ENCODE measurements at places on chromosomes 2 and 18. TPM values are rescaled to one million over a fixed set of nuclear protein-coding genes. Genes with fewer than 3 reads are reported as not detected.

The SERPINE2 gene
- 3.1 TPM for total RNA-seq

- no peak for DNase-seq
Measured at GRCh38 chr2:218086478-218086877, 17.4 kb downstream of the RUFY4 start.

- no peak for DNase-seq
Measured at GRCh38 chr2:122300758-122301157, 545.3 kb downstream of the TSN start.

DNA sequence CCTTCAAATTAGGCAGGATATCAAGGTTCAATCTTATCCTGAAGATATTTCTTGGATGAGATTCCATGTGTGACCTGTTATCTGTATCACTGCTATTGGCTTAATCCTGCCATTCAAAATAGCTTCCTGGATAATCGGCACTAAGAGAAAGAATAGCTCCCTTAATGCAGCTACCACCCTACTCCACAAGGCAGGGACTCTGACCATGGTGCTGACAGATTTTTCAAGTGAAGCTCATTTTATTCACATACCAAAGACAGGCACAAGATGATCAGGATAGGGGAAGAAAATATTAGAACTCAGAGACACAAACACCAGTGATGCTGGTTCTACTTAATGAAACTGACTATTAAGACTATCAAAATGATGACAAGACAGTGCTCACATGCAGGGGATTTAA lies 74.9 kb downstream of the ORC4 start:
- no peak for DNase-seq

DNA sequence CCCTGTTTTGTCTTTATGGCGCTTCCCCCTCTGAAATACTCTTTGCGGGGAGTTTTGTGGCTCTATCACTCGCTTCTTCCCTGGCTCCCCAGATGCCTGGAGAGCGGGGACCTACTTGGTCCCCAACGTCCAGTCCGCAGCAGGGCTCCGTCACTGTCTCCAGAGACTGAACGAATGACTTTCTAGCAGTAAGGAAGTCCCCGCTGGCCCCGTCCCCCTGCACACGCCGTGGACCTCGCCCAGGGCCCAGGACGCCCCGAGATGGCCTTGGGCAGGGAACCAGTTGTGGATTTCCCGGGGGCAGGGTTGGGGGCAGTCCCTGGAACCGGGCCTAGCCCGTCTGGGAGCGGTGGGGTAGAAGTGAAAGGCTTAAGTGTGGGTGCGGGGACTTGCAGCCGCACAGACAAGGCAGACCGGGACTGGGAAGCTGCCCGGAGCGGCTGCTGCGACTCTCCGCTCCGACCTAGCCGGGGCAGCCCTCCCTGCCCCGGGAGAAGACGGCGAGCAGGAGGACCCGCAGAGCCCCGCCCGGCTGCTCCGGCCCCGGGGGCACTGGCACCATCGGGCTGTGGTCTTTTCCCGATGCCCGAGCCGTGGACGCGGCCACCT lies 821 bp upstream of the EPHA4 start:
- no peak for DNase-seq

DNA sequence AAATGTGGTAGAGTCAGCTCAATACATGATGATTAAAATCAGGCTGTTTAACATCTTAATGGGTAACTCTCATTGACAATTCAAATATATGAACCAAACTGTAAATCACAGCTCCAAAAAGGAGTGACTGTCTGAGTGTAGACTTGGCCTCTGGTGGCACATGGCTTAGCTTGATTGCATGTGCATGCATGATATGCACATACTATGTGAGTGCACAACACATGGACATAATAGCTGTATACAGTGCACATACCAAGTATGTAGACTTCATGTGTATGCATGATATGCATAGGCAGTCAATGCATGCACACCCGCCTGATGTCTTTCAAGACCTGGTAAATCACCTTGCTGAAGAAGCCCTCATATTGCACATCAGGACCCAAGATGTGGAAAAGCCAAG lies 252.0 kb upstream of the SOX11 start:
- no peak for DNase-seq

DNA sequence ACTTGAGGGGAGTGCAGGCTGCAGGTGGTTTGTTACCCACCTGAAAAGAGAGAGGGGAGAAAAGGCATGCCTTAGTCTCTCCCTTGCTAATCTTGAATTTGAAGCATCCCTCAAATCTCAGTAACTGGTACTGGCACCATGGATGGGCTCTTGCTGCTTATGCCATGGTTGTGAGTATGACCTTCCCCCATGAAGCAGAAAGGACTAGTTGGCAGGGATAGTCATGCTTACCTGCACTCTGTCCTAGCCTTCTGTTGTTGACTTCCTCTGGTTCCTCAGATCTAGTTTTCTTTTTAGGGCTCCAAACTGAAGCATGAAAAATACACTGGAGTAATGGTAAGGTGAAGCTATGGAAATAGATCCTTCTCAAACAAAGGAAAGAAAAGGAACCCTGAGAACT lies 191.2 kb downstream of the SPAG16 start:
- no peak for DNase-seq

The RAMP1 gene
- 17.6 TPM for total RNA-seq

The CD207 gene
- total RNA-seq: not detected

- DNase-seq: no peak
Measured at GRCh38 chr2:239300242-239300641, 100.6 kb downstream of the HDAC4 start.

The LBX2 gene
- total RNA-seq: 9.6 TPM

The STK36 gene
- total RNA-seq: 48.6 TPM

DNA sequence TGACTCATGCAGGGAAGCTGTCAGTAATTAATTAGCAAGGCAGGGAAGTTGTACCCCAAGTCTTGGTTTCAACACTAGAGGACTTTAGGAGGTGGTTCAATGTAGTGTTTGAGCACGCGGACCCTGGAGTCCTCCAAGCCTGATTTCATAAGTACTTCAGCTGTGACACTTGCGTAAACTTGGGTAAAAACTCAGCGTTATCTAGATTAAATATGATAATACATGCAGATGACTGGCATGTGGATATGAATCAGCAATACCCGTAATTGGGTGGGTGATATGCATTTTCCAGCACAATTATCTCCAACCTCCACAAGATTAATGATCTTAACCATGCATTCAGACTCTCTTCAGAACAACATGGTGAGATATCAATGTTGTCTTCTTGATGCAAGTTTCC lies 5.2 kb downstream of the UGT1A7 start:
- DNase-seq: no peak

DNA sequence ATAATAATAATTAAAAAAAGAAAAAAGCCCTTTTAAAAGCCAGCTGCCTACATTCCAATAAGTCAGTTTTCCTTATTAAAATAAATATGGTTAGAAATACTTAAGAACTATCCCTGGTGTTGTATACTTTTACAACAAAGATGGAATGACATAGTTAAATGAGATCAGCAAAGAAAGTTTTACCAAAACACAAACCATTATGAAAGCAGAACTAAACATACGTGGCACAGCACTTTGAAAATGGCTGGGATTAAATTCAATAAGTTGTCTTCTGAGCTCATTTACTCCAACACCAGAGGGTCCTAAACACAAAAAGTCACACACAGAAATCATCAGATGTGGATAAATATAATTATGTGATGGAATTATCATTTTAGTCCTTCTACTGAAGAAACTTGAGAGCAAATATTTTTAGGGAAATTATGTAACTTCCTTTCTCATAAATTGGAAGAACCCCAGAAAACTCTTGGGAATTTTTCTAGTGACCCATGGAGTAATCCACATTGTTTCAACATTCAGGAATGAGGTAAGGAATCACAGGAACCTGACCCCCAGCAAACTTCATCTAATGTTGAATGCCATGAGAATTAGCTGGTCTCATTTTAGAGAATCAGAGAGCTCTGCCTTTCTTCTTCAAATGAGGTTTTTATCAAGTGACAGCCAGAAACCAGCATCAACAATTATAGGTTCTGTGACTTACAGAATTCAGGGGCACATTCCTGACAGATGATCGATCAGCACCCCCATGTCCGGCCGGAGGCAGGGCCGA lies 11.5 kb upstream of the TMEM237 start:
- DNase-seq: no peak

DNA sequence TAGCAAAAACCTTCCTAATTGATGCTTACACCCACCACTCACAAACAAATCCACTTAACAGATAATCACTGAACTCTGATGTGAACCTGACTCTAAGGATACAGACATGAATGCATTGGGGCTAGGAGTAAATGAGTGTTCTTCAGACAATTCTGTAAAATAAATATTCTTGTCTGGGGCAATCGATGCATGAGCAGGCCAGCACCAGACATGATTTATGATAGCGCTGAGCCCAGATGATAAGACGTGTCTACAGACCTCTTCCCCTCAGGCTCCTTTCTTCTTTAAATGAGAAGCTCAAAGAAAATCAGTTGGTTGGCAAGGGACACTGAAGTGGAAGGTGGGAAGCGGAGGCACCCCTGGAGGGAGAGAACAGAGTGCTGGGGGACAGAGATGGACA lies 27.3 kb upstream of the BIN1 start:
- DNase-seq: no peak

GRCh38 chr2:74026687-74027241 lies 42.1 kb downstream of the TET3 start:
- DNase-seq: no peak

- DNase-seq: no peak
Measured at GRCh38 chr2:133819906-133820305, 251.6 kb upstream of the NCKAP5 start.

The ALLC gene
- not detected for total RNA-seq

The SERPINB7 gene
- total RNA-seq: not detected

DNA sequence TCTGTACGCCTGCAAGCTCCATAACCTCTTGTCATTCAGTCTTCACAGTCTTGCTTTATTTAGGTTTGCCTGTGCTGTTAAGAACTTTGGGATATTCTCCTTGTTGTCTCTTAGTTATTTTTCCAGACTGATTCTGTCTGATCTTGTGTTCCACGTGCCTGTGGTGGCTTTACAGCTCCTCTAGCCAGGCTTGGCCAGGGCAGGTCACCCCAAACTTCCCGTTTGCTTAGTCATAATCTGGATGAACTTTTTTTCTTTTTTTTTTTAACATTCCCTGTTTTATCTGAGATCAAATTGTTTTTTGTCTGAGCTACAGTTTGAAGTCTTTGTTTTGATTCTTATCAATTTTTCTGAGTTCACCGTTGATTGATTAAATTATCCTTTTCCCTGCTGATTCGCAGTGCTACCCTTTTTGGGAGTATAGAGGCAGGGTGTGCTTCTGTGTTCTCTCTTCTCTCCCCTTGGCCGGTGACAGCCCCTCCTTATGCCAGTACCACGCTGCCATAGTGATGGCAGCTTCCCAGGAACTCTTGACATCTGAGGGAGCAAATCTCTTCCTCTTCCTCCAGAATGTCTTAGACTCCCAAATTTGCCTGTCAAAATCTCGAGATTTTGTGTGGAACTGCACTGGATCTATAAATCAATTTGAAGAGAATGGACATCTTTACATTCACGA lies 2.5 kb downstream of the SP100 start:
- DNase-seq: no peak

The RPRM gene
- total RNA-seq: not detected

DNA sequence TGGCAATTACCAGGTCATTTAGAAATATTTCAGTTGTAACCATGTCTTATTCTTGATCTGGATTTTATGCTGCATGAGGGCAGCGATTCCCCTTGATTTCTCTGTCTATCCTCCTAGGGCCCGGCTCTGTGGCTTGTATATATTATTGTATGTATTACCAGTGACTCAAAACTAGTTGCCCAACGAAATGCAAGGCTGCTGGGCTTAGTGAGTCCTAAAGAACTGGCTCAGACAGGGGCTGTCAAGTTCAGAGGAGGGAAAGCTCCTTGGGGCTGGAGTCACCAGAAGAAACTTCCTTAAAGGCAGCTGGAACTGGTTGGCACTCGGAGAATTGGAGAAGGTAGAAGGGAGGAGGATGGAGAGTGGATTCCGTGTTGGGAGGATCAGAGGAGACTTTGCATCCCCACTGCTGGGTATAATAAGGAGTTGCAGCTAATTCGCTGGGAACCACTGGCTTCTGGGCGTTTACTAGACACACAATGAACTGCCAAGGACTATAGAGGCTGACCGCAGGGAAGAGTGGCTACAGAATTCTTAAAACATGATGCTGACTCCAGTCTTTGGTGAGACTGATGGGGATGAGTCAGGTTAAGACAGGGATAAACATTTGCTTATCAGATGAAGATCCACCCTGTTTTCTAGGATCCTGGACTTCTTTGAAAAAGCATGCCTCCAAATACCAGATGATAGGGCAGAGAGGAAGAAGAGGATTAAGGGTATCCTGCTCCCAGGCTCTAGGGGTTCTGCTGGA lies 104.3 kb downstream of the PRKCE start:
- no peak for DNase-seq
